ENCODE measurements at places on chromosomes 1 and 21.

DNA sequence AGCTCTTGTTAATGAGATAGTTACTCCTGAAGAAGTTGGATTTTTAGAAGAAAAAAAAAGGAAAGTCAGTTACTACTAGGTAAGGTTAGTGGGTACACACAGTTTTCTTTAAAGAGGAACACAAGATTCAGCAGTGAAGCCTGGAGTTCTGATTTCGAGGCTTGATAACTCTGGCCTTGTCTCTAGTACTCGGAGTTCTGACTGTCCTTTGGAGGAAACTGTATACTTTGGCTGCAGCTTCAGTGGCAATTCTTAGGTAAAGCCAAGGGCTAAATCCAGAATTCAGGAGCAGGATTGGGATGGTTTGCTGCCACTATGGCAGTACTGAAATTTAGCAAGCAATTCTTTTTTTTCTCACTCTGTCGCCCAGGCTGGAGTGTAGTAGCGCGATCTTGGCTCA is 9.2 kb downstream of the ACADM start:
- DNase-seq, result no peak

- no peak for DNase-seq
Measured at GRCh38 chr1:39668111-39668510, 3.8 kb downstream of the NT5C1A start.

- DNase-seq, result no peak
Measured at GRCh38 chr1:52613636-52614373, 11.6 kb downstream of the GPX7 start.

- no peak for DNase-seq
Measured at GRCh38 chr1:96478228-96478627, 243.4 kb upstream of the PTBP2 start.
